ENCODE measurements at places on chromosomes 7 and 10.
A peak's percentile ranks its signal among the peaks of the same experiment; 100 is the strongest.

DNA sequence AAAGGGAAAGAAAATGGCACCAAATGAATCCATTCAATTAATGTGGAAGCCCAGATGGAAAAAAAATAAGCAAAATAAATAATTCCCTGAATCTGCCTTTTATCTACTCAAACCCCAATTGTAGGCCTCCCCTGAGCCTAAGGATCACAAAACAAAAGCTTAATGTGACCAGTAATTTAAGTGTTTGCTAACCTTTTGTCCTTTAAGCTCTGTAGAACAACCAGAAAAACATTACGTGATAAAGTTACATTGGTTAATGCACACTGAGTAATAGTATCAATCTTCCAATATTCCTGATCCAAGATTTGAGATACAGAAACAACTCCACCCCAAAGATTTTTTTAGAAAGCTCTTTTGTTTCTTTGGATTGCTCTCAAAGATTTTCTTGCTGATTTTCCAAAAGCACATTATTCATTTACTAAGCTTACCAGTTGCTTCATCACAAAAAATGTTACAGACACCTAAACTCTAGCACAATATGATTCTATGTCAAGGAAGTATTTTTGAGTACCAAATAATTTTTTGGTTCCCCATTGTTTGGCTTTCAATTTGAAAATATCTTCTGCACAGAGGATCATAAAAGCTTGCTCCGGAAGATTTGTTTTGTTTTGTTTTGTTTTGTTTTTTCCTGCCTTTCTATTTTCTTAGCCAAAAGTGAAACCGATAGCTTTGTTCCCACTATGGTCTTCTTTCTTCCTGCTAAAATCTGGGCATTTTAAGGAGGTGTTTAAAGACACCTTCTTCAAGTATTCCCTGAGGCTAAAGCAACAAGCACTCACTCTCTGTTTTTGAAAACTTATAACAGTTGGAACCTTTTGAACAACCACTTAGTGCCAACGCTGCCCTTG lies 54.2 kb downstream of the TRIL start:
- DNase-seq = no peak

DNA sequence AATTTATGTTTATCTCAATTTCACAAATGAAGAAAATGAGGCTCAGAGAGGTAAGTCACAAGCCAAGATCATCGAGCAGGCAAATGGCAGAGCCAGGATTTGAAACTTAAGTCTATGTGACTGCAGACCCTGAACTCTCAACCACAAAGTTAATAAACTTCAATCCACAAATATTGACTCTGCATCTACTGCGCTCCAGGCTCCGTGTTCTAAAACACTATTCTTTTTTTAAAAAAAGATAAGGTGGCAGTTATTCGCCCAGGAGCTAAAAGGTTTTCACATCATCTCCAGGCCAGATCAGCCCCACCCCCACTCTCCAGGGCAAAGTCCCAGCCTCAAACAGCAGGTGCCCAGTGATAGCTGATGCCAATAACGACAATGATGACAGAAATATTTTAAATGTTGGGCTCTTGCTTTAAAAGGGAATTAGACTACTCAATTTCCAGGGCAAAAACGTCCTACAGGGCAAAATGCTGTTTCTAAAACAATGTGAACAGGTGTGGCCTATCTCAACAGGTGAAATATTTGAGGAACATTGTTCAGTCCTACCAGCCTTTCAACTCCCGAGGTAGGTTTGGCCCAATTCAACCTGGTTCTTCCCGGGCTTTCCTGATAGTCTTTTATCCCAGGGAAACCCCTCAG lies 85.2 kb downstream of the SORBS1 start:
- no peak for DNase-seq

DNA sequence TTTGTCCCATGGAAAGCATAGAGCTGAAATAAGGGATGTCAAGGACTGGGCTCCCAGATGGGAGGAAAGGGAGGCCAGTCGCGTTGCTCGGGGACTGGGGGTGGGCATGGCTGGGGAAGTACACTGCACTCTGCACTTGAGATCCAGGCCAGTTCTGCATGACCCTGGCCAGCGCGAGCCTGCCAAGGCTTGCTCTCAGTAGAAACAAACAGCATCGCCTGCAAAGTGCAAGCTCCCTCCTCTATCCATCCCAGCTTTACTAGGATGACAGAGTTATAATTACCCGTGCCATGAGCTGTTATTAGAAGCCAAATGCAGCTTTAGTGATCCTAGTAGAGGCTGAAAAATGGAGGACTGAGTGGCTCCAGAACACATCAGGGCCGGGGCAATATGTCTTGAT lies 43.9 kb upstream of the PDCD4 start:
- no peak for DNase-seq

- no peak for DNase-seq
These were observed 96.8 kb downstream of the DKK1 start for GRCh38 chr10:52410916-52411315.

DNA sequence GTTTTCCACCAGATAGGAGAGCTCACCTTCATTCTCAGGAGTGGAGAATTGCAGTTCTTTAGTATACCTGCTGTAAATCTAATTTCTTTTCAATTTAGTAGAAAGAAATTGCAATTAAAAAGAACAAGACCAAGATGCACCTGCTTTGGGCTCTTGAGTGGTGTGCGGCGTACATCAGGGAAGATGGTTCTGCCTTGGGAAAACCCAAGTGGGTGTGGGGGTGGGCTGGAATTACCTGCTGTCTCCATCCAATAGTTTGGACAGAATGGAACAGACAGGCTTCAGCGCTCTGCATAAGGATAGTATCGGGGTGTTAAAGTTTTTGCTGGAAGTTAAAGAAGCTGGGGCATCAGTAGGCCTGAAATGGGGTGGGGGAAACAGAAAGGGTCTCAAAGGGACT lies 7.2 kb upstream of the ADCY1 start:
- no peak for DNase-seq

- DNase-seq = no peak
These were observed 181.4 kb downstream of the NRG3 start for GRCh38 chr10:82056391-82056790.

DNA sequence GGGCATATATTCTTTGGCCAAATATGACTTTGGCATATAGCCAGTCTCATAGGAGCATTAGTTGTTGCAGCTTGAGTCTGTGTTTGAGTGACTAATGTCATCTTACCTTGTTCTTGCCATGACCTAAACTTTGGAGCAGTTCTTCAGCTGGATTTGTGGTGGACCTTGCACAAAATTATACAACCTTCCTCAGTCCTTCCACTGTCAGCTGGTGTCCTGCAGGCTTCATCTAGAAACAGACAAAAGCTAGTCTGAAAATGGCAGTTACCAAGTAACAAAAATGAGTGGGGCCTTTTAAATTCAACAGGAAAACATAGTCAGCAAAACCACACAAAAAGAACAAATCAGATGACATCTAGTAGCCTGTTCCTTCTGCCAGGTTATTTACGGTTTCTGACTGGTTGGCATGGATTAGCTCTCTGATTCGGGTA lies 59.5 kb upstream of the HECTD2 start:
- DNase-seq = no peak

DNA sequence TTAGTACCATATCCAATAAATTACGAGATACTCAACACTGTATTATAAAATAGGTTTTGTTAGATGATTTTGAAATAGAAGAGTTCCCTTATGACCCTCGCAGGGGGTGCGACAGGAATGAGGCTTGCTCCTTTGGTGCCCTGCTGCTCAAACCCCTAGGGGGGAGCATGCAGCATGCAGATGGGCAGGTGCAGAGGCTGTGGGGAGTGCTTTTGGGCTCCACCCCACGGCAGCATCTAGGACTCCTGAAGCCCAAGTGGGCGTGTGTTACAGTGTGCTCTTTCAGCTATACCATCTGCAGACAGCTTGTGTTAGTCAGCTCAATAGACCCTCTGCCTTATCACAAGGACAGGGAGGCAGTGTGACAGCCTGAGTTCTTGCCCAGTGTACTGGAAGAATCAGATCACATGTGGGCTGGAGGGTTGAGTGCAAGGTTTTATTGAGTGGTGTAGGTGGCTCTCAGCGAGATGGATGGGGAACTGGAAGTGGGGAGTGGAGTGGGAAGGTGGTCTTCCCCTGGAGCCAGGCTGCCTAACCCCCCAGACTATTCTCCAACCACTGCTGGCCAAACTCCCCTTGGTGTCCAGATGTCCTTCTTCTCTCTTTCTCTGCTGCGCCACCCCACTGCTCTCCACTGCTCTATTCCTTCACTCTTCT lies 3.1 kb upstream of the MRC1 start:
- no peak for DNase-seq

- no peak for DNase-seq
These were observed 75.1 kb downstream of the ANKRD61 start for GRCh38 chr7:6106140-6106904.

- no peak for DNase-seq
These were observed 28.8 kb upstream of the PRTFDC1 start for GRCh38 chr10:24981161-24981710.

DNA sequence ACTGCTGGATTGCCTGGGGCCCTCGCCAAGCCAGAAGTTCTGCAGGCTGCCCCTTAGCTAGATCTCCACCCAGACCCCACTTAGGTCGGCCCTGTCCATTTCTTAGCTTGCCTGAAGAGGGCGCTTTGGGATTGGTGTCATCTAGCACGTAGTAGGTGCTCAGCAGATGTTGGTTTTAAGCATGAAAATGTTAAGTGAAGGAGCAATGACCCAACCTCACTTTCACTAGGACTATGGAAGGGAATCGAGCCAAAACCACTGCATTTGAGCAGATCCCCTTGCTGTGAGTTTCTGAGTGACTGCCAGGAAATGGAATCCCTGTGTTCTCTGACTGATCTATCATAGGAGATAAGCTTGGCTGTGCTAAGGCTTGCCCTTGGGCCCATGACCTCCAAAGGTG lies 131.7 kb upstream of the EEPD1 start:
- no peak for DNase-seq

DNA sequence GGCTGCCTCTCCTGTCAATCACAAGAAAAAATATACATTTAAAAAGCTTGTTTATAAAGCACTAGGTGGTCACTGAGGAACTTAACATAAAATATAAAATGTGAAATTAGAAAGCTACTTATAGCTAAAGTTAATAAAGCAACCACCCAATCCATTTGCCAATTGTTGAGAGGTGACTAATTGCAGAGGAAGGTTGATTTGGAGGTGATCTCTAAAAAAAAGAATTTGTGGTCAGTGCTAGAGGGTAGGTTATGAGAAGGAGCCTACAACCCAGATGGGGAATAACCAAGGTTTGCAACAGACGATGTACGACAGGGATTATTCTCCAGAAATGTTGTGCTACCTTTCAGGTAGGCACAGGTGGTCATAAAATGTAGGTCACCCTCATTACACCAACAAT lies 444.2 kb upstream of the C7orf33 start:
- DNase-seq = no peak

GRCh38 chr7:159057647-159058046 lies 87.0 kb downstream of the VIPR2 start:
- DNase-seq = no peak

GRCh38 chr10:27637601-27638000 lies 108.0 kb downstream of the MKX start:
- no peak for DNase-seq

DNA sequence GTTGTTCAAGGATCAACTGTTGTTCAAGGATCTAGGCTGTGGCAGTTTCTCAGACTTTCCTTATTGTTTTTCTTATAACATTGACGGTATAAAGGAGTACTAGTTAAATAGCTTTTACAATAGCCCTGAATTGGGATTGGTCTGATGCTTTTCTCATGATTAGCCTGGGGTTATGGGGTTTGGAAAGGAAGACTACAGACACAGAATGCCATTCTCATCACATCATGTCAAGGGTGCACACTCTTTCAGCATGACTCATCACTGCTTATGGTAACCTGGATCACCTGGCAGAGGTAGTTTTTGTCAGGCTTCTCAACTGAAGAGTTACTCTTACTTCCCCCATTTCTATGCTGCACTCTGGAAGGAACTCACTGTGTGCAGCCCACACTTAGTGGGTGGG lies 194.2 kb upstream of the NPSR1 start:
- no peak for DNase-seq

GRCh38 chr7:115043605-115044004 lies 121.7 kb downstream of the MDFIC start:
- DNase-seq = no peak

- DNase-seq = no peak
These were observed 13.5 kb upstream of the STK17A start for GRCh38 chr7:43569424-43569823.

DNA sequence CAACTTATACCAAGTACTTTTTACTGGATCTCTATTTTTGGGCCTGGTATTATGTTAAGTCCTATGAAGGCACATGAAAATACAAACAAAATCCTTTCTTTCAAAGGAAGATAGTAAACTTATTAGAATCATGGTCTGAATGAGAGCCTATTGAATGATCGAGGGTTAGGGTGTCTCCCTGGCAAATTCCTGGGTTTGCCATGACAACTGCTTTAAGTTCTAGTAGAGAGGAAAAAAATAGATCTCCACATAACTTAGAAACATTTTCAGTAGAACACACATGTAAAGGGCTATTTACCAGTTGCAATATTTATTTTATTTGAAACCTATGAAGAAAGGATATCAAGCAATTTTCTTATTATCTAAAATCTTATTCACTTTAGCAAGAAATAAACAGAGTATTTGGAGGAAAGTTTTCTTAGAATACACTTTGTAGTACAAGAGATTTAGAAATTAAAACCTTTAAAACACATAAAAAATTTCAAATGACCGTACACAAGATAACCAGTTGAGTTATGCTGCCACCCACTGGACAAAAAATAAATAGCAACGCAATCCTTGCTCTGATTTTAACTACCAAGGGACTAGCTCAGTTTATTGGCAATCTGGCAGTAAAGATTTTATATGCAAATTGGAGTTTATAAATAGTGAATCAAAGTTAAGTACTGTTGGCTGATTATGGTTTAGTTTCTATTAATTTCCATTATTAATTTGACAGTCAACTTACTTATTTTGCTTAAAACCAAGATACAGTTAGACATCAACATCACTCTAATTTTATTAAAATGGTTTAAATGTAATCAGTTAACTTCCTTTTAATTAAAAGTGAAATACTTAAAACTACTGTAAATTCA lies 33.9 kb downstream of the CACUL1 start:
- DNase-seq = peak; percentile 27

- no peak for DNase-seq
These were observed 91.3 kb downstream of the PARD3 start for GRCh38 chr10:34723750-34724149.

- DNase-seq = no peak
These were observed 81.5 kb downstream of the CCNY start for GRCh38 chr10:35417795-35418194.

GRCh38 chr7:134891262-134891695 lies 95.0 kb upstream of the AGBL3 start:
- no peak for DNase-seq

Measured in stimulated activated CD4-positive, alpha-beta T cell treated with anti-CD3 and anti-CD28 coated beads, Interleukin-1b, Interleukin-23, amount 100 ng/mL, for 1 hour (primary cell).